Mesenchymal stem cell (in vitro differentiated cells and primary cell): ENCODE measurements at places on chromosomes 4 and X.

DNA sequence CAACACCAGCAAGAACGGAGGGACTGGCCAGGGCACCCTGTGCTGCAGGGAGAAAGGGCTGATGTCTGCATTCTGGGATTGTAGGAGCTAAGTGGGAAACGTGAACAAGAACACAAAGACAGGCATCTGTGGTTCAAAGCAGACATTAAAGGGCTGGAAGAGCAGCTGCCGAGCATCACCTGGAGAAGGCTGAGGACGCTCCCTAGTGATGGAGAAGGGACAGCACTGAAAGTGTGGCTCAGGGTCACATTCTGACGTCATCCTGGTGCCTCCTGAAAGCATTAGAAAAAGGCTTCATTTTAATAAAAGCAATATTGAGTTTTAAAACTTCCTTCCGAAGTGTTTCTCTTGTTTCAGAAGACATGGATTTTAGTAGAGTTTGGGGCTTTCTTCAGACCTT, 62.3 kb downstream of the CLDN22 start:
- DNase-seq: no peak

- DNase-seq: no peak
Observed at GRCh38 chr4:150723727-150724411, 141.9 kb downstream of the MAB21L2 start.

DNA sequence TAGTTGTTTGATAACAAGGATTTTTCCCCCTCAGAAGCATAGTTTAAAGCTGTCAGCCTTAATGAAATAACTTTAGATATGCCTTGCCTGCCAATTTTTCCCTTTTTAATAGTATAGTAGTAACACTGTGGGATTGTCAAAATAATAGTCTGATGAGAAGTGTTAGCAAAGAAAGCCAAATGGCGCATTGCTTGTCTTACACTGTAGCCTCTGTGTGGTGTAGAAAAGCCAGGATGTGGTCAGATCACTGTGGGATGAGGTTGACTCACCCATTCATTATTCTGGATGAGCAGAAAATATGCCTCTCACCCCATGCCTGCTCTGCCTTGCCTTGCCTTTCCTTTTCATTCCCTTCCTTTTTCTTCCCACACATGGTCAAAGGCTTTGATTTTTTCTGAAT, 257.8 kb upstream of the NRK start:
- DNase-seq: peak; percentile 78

- DNase-seq: no peak
Observed at GRCh38 chr4:32909736-32910135, 2189.6 kb downstream of the PCDH7 start.

DNA sequence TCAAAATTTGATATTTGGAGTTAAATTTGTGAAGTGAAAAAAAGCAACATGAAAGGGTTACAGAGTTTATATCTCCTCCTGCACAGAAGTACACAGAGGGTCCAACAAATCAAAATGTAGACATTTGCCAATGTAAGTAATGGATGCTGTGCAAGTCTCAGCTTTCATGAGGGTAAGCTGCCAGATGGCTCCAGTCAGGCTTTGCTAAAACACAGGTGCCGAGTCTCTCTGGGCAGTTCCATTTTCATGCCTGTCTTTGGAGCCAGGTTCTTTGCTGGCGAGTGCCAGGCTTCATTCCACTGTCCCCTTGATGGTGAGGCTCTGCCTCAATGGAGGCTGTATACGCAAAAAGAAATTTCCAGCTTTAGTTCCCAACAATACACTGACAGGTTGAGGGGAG, 27.9 kb downstream of the SLC4A4 start:
- DNase-seq: no peak

DNA sequence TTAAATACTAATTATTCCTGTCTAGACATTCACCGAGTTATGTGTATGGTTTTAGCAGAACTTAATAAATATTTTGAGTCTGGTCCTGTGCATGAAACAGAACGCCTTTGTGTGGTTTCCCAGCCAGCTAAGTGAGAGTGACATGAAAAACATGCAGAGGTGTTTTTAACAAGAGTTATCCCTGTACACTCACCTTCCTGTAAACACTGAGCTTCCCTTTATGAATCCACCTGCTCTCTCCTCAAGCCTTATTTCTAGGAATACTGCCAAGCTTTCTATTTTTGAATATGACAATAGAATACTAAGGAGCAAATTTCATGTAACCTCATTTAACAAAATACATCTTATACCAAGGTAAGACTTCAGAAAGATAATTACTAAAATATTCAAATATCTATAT, 270.3 kb upstream of the CTSO start:
- DNase-seq: no peak

DNA sequence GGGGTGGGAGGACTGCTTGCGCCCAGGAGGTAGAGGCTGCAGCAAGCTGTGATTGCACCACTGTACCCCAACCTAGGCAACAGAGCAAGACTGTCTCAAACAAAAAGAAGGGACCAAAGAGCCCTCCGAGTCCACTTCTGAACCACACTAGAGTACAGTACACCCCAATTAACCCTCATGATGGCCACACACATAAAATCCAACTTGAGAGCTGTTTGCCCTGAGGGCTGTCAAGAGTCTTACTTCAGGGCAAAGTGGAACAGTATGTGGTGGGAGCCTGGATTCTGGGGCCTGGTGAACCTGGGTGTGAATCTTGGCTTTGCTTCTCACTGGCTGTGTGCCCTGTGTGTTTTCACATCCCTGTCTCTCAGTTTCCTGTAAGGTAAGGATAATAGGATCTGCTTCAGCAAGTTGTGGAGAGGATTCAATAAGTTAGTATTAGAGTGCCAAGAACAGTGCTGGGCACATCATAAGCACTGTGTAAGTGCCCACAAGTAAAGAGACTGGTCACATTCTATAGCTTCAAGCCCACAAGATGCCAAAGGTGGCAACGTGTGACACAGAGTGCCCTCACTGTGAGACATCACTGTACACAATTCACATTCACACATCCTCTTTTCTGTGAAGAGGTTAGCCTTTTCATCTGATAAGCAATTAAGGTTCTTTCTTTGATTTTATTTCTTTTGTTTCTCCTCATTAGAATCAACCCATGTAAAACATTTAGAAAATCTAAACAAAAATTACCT, 52.1 kb downstream of the LEF1 start:
- no peak for DNase-seq

DNA sequence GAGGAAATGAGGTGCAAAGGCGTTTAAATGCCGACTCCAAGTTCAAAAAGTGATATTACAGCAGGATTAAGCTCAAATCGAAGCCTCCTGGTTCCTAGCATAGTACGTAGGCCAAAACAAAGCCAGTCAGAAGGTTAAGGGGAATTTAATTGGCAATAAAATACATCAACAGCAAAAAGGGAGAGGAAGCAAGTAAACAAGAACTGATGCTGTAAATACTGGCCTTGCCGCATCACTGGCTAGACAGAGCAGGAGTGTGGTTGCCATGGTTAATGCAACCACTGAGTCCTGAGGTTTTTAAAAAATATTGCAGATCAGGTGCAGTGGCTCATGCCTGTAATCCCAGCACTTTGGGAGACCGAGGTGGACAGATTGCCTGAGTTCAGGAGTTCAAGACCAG, 63.2 kb upstream of the FBXW7 start:
- no peak for DNase-seq

DNA sequence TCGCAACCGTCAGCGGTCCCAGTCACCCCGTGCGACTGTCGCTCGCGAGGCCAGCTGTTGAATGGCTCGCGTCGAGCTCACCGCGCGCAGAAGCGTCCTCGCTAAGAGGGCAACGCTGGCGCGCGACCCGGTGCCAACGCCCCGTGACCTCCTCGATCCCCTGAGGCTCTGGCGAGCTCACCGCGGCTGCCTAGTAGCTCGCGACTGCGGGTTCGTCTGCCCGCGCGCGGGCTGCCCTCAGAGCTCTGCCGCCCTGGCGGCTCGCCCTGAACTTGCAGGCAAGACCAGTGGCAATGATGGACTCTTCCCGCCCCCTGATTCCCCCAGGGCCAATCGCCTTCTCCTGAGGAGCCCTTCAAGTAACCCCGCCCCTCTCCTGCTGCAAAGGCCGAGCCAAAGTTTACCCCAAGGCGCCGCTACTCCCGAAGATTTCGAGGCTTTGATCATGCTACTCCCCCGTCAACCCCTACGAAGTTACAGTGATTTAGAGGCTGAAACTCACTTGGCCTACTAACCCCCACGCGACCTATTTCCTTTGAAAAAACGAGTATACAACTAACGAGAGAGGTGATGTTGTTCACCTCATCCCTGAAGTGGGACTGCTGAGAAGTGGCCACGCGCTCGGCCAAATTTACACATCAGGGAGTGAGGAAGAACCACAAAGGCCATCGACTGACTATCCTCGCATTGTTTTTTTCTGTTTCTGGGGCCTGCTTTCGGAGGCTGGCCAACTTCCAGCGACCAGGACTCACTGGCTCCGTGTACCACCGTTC, 37.5 kb downstream of the PGRMC1 start:
- peak; percentile 17 for DNase-seq

DNA sequence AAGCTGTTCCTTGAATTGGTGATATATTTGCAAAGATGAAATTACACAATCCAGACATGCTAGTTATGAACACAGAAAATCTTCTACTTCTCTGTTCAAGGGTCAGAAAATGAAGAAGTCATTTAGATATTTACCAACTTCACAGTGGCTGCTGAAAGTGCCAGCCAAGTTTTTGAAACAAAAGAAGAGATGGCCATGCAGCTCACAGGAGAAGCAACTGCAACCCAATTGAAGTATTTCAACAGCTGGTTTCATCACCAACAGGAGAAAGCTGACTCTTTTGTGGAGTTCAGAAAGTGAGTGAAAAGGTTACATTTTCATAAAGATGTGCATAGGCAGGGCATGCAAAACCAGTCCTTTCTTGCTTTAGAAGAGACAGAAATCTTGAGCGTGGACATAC, 70.1 kb upstream of the LSM6 start:
- no peak for DNase-seq

- DNase-seq: no peak
Observed at GRCh38 chr4:30865691-30866090, 145.5 kb downstream of the PCDH7 start.

- no peak for DNase-seq
Observed at GRCh38 chrX:24961809-24962208, 54.0 kb downstream of the ARX start.

GRCh38 chr4:912548-913279, 19.4 kb downstream of the GAK start:
- DNase-seq: no peak

DNA sequence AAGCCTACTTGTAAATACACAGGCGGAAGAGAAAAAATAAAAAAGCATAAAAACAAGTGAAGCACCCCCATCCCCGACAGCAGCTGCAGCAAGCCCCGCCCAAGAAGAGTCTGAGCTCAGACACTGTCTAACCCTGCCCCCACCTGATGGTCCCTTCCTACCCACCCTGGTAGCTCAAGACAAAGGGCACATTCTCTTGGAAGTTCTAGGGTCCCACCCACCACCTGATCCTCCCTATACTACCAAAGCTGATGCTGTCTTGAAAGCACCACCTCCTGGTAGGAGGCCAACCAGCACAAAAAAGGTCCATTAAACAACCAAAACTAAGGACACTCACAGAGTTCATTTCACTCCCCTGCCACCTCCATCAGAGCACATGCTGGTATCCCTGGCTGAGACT, 308.2 kb downstream of the KLHL13 start:
- no peak for DNase-seq

DNA sequence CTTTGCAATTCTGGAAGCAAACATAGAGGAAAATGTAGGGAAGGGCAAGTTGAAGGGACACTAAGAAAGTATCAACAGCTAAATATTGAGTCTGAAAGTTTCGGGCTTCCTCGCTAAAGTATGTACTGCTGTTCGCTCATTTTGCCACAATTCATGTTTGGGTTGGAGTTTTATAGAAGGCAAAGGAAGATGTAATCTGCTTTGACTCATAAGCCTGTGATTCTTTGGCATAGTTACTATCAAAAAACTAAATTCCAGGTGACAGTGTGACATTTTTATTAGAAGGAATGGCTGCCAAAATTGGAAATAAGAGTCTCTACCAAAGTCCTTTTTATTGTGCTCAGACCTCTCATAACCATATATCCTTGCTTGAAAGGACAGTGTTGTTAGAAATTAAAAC, 336.7 kb upstream of the ADGRL3 start:
- DNase-seq: no peak
